ENCODE measurements at places on chromosomes 6 and 20.

GRCh38 chr6:108872141-108872557 lies 23.9 kb downstream of the ARMC2 start:
- no peak for DNase-seq

GRCh38 chr6:37017606-37018197 lies 12.2 kb downstream of the FGD2 start:
- no peak for DNase-seq

GRCh38 chr6:125013938-125014660 lies 51.9 kb downstream of the RNF217 start:
- DNase-seq: no peak

DNA sequence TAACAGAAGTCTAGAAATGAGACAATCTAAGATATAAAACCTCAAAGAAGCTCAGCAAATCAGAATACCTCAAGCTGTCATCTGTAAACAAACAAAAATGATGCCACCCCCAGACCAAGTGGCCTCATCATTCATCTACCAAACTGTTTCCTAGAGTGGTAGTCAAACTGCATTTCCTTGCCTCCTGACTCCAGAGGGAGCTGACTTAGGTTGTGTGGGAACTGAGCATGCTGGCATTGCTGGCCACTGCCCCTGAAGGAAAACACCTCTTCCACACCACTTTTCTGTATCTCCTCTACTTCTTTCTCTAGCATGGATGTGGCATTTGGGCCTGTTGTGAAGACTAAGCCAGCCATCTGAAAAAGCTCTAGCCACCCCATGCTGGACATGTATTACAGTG lies 56.3 kb downstream of the ZHX3 start:
- DNase-seq: no peak

DNA sequence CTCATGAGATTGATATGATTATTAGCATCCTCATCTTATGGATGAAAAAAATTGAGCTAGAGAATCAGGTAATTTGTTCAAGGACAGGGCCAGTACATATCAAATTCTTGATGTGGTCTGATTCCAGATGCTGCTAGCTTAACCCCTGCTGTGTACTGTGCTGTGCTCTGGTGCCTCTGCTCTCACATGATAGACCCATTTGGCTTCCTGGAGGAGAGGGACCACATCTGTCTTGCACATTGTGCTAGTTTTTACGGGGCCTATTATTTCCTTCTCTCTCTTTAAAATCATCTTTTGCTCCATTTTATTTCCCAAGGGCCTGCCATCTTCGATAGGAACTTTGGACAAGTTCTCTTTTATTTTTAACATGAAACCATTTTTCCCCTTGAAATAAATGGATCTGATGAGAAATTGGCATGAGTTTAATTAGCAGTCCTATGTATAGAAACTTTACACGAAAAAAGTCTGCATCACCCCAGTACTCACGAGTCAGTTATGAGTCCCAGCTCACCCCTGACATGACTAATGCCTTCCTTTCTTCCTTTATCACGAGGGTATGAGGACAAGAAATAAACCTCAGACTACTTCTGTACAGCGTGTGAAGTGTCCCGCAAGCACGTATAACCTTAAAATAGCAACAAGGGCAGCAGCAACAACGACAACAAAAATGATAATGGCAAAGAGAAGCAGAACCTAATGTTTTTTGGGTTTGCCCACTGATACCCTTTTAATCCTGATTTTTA lies 26.5 kb downstream of the CD109 start:
- DNase-seq: no peak

DNA sequence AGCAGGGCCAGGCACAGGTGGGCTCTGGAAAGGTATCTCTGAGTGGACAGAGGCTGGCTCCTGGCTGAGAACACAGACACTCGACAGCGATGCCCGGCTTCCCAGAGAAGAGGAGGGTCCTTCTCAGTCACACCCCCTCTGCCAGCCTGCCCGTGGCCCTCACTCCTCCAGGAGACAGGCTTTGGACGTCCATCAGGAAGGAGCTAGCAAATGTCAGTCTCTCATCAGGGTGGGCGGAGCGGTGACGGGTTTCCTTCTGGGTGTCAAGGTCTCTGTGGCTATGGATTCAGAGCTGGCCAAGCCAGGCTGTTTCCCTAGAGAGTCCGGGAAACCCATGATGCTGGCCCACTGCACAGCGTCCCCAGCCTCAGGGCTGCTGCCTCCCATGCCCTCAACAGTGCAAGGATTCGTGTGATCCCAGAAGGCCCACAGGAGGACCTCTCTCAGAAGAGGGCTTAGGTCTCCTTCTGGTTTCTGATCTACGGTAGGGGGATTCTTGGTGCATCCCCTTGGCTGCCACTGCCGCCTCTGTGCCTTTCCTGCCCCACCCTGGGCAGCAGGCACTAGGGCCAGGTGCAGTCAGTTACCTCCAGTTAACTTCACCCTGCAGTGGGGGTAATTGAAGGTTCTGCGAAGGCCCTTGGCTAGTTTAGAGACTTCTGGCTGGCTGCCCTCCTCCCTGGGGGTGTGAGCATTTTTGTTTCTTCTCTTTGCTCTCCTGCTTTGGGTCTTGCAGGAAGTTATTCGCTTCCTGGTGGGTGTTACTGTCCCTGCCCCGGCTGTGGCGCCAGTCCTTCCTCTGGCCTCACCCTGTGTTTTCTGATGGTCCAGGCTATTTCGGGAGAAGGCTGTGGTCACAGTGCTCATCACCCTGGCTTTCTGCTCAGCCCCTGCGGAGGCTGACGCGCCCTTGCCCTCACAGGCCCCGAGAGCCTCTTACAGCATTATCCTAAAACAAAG lies 80.2 kb downstream of the CDH4 start:
- DNase-seq: no peak

GRCh38 chr20:57266291-57267157 lies at the start of gene BMP7:
BMP7 (minus strand) TSS chr20:57266641; CDS start chr20:57266122, 519 bp downstream.
- DNase-seq: no peak

- no peak for DNase-seq
Measured at GRCh38 chr20:43564993-43565757, 6.3 kb downstream of the SGK2 start.

GRCh38 chr20:57435498-57436222 lies 44.5 kb downstream of the RBM38 start:
- DNase-seq: no peak

DNA sequence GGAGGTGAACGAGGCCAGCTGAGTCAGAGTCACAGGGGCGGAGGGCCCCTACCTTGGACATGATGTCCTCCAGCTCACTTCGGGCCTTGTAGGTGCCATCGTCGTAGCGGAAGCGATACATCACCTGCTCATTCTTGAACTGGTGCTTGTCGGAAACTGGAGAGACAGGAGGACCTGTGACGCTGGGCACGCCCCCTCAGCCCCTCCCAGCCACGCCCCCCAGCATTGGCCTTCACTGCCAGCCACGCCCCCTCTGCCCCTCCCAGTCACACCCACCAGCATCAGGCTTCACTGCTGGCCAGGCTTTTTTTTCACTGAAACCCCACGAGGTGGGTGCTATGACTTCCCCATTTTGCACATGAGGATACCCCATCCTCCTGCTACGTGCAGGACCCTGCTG lies 148.2 kb downstream of the PREX1 start:
- no peak for DNase-seq

DNA sequence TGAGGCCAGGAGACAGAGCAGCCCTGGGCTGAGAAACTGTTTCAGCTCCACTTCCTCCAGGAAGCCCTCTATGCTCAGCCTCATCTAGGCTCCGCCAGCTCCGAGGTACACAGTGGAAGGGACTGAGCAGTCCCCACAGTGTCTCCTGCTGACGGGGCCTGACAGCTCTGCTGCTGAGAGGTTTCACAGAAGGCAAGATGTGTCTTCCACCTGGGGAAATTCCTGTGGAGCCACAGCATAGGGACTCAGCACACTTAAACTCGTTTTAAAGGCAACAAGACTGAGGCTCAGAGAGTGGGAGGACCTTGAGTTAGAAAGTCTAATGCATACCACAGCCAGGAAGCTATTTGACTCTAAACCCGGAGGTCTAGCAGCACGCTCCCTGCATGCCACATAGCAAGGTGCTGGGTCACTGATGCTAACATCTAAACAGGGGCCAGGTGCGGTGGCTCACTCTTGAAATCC lies 6.8 kb downstream of the ADA start:
- peak; percentile 20 for DNase-seq

DNA sequence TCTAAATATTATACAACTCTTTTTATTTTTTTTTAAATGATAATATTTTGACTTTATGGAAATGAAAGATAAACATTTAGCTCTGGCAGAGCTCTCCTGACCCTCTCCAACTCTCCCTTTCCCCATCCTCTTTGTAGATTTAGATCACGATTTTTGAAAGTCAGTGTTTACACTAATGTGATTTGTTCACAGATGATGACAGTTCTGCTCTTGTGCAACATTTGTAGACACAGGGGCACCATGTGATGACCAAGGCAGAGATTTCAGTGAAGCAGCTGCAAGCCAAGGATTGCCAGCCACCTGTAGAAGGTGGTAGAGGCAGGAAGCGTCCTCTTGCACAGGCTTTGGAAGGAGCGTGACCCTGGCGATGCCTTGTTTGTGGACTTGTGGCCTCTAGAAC lies 483.2 kb downstream of the QKI start:
- DNase-seq: no peak

- DNase-seq: no peak
Measured at GRCh38 chr6:7058250-7058923, 49.4 kb upstream of the RREB1 start.

DNA sequence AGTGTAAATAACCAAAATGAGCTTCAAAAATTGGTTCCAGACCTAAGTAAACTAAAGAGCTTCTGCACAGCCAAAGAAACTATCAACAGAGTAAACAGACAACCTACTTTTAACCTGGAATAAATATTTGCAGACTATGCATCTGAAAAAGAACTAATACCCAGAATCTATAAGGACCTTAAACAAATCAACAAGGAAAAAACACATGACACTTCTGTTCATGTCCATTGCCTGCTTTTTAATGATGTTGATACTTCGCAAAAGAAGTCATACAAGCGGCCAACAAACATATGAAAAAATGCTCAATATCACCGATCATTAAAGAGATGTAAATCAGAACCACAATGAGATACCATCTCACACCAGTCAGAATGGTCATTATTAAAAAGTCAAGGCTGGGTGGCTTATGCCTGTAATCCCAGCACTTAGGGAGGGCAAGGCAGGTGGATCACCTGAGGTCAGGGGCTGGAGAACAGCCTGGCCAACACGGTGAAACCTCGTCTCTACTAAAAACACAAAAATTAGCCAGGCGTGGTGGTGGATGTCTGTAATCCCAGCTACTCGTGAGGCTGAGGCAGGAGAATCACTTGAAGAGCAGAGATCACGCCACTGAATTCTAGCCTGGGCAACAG lies 42.5 kb upstream of the DST start:
- no peak for DNase-seq

DNA sequence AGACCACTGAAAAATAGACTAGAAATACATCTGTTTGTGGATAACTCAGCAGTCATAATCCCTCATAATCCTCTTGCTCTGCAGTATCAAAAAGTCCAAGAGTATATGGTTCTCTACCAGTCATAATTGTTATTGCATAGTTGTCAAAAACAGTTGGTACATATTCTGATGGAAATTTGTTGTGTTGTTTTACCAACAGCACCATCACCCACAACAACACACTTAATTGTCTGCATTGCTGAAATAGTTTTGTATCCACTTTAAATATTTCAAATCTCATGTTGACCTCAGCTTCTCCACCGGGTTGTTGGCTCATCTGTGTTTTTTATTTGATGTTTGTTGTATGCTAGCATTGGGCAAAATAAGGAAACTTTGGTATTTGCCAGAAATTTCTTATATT lies 39.4 kb downstream of the ITCH start:
- DNase-seq: no peak

DNA sequence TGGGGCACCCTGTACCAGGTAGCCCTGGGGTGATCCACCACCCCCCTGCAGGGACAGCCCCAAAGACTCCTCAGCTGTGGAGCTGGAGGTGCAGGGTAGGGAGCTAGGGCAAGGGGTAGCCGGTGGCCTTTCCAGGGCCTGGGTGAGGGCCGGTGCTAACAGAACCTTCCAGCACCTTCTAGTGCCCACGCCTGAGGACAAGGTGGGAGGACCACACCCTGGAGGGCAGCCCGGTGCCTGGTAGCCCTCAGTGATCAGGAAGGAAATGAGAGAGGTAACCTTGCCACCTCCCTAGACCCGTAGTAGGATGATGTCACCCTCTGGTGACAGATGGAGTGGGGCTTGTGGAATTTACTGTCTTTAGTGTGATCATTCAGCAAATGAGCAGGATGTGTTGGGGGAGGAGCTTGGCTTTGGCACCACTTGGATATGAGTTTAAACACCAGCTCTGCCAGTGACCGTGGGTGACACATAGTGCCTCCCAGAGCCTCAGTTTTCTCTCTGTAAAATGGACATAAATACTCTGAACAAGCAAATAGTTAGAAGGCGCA lies 187.7 kb downstream of the NFATC2 start:
- no peak for DNase-seq

DNA sequence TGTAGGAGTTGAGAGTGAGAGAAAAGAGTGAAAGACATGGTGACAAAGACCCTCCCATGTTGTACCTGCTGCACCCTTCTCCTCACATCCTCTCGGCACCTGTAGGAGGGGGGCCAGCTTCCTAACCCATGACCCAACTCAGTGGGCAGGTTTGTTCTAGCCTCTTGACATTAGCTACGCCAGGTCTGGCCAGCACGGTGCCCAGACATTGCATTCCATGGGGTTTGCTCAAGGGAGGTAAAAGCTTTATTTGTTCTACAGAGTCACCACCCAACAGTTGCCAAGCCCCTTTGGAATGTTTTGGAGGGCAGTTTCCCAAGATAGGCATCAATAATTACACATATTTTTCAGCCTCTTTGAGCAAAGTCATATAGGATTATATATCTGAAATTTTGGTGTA lies 22.7 kb upstream of the TGM6 start:
- no peak for DNase-seq

DNA sequence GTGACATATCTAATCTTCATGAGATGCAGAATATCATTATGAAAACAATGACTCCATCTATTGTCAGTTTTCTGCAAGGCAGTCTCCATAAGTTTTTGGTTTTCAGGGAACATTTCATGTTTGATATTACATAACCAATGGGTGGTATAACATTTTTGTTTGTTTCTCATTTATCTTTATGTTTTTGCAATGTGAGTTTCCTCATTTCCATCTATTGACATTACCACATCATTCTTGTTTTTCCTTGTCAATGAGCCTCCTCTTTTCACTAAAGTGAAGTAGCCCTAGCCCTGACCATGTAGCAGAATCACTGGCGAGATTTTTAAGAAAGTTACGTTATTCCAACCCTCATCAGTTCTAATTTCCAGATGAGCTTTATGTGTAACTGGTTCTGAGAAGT lies 4.4 kb downstream of the EFHC1 start:
- no peak for DNase-seq

DNA sequence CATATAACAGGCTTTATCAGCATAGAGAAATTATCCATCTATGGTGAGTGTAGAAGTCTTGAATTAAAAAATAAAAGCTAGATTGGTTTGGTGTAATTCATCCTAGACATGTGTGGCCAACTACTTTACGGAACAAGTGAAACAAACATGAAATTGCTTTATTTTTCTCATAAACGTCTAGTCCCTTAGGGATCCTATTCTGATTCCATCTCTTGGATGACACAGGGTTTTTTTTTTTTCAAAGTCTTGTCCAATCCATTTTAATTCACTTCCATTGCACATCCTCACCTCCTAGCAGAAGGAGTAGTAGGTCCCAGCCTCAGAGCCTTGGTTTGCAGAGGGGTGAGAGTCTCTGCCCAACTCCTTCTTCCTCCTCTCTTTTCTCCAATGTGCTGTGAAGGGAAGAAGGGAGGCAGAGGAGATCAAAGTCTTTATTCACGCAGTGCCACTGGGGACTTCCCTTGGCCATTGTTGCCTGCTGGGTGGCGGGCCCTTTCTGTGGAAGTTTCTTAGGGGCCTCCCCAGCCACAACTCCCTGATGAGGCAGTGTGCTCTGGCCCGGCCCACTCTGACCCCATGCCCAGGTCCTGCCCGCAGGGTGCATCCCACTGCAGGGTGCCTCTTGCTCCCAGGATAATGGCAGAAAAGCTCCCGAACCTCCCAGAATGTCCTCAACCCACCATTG lies 104.4 kb upstream of the SNX9 start:
- DNase-seq: no peak
